Gastroesophageal sphincter (tissue), 4 donors: ENCODE measurements at places on chromosomes 7 and 10. TPM values are rescaled to one million over a fixed set of nuclear protein-coding genes. Genes with fewer than 3 reads are reported as not detected.

DNA sequence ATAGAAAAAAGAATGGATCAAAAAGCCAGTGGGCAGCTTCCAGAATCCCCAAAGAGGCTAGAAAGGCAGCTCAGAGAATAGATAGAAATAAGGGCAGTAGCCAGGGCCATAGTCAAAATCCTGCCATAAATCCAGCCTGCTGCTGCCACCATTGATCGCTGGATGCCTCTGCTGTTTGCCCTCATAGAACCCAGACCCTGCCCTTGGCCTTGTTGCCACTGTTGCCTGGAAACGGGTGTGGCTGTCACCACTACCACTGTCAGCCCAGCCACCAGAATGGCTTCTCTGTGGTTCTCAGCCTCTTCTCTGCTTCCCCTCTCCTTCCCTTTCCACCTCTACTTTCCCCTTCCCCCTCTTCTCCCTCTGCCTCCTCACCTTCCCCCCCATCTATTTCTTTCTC, 57.8 kb downstream of the HHEX start:
- no peak for ATAC-seq

DNA sequence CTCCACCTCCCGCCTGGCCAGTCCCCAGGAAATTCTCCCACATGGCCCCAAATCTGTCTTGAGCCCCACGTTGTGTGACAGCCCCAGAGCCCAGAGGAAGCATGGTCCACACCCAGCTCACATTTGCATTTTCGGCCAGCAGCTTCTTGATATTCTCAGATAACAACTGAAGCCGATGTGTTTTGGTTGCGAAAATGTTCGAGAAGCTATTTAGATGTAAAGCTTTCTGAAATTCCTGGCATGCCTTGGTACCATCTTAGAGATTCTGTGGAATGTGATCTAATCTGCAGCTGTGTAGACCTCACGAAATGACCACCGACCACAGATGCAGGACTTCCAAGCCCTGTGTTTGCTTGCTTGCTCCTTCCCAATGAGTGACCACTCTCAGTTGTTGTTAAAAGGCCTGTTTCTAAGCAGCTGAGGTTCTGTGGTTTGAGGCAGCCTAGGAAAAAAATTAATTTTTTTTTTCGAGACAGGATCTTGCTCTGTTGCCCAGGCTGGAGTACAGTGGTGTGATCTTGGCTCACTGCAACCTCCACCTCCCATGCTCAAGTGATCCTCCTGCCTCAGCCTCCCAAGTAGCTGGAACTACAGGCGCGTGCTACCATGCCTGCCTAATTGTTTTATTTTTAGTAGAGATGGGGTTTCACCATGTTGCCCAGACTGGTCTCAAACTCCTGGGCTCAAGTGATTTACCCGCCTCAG, 8.8 kb downstream of the SLC4A2 start:
- ATAC-seq, result no peak

KCNH2 gene
- 37.3 TPM for total RNA-seq

GSTO2 gene
- total RNA-seq, result 0.15 TPM

DNA sequence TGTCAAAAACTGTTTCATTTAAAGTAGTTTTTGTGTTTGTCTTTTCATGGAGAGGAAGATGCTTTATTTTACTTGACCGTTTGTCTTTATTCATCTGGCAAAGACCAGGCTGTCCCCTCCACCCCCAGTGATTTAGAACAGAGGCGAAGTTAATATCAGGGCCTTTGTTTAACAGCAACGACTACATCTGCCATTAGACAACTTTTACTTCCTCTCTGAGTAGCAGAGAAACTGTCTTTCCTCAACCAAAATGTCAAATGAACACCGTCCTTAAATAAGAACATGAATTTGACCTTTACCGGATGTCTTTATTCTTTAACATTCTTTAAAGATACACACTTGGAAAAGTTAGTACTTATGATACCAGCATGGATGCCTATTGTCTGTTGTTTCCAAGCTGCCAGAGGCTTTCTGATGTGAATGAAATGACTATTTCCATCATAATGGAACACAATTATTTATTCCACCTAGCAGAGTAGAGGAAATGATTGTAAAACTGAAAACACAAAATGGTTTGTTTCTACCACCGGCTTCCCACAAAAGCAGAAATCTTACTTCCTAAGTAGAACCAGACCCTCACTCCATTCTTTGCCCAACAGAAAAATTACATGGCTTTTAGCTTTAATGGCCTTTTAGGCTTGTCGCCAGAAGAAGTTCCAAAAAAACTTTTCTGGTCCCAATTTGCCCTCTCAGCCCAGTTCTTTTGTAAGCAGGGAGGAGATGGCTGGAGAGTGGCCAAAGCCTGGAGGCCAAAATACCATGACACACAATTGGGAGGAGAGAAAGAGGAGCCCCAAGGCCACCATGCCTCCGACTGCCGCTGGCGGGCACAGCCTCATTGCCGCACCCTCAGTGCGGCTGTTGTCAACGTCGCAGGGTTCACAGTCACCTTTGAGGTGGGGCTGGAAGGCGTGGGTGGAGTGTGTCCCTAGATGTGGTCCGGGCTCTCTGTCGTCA, 168.5 kb downstream of the TEX36 start:
- no peak for ATAC-seq

DNA sequence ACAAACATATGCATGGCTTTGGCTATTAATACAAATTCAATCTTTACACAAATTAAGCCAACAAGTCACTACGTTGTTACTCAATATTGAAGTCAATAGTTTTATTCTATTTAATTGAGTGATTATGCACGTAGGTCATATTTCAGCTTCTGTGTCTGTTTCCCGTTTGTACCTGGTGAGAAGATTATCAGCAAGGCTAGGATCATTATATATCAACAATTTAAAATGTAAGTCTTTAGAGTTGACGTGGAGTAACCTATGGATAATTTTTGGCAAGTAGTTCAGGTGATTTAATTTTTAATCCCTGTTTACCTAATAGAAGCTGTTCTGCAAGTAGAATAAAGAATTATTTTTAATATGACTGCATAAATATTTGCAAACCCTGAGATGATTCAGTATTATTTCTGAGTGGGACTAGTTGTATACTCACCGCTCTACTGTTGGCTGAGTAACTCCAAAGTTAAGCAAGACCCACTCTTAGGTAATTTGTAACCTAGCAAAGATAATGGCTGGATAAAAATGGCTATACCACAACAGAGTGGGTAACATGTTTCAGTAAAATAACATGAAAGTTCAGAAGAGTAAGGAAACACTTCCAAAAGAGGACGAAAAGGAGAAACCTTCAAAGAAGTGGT, 161.0 kb downstream of the HGF start:
- ATAC-seq, result no peak

AS3MT gene
- 5.1 TPM for total RNA-seq

GRCh38 chr10:24887855-24888231, 64.6 kb downstream of the PRTFDC1 start:
- no peak for ATAC-seq

DNA sequence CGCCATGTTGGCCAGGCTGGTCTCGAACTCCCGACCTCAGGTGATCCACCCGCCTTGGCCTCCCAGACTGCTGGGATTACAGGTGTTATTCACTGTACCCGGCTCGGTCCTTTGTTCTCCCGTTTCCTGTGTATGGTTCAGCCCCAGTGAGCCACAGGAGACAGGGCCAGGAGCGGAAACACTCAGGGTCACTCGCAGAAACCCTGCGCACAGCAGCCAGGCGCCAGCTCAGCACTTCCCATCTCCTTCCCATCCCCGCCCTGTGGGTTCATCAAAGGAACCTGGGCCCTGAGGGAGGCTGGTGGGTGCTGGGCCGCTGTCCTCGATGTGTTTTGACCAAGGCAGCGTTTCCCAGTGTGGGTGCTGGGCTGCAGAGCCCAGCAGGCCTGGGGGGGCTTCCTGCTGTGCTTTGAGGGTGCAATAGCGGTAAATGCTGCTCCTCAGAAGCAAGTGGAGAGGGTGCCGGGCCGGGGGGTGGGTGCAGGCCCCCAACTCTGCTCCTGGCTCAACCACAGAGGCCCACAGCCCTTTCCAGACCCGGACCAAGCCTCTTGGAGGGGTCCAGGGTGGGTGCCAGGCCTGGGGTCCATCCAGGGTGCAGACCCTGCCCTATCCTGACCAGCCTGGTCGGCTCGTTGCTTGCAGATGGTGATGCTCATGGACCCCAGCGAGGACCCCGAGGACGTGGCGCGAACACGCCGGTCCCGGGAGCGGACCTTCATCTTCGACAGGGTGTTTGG, 15.3 kb upstream of the CHST12 start:
- peak; percentile 71 for ATAC-seq

DNA sequence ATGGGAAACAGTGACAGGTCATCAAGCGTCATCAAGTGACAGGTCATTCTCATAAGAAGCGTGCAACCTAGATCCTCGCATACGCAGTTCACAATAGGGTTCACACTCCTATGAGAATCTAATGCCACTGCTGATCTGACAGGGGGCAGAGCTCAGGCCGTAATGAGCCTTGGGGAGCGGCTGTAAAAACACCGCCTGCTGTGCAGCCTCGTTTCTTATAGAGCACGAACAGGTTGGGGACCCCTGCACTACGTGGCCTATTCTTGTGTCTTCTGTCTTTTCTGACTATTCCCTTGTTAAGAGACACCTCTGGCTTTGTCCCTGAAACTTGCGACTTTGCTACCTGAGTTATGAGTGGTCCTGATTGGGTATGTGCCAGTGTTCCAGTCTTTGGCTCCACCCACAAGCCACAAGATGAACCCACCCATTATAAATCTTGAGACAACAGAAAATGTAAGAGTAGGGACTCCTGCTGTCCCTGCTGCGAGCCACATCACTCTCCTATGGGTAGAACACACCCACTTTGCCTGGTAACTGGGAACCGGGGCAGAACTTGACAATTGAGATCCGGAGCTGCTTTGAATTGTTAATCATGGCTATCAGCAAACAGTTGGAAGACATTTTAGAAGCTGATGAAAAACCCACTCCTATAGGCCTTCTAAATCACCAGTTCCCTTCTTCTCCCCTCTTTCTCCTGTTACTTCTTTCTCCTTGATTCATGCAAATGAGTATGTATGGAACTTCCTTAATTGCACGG, 55.8 kb upstream of the EXOC4 start:
- no peak for ATAC-seq

GRCh38 chr10:613271-614138, 76.0 kb downstream of the DIP2C start:
- peak; percentile 37 for ATAC-seq

RNF32 gene
- 0.67 TPM for total RNA-seq

- no peak for ATAC-seq
Observed at GRCh38 chr10:132377326-132377725, 19.7 kb upstream of the PWWP2B start.

MALRD1 gene
- total RNA-seq, result 0.94 TPM

SHH gene
- not detected for total RNA-seq

DNA sequence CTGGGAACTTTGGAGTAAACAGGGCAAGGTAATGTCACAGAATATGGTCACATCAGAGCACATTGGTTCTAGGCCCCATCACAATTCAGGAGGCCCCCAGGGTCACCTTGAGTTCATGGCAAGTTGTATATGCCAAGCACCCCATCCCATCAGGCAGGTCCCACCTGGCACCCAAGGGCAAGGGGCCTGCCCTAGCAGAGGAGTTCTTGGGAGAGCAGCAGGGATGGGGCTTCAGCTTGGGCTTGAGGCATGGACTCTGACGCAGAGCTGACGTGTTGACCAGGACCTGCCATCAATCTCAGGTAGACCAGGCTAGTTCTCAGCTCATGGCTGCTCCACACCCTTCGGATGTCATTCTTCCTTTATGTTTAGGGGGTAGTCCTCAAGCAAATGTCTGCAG, 20.9 kb downstream of the PLAC9 start:
- ATAC-seq, result no peak

TRPV6 gene
- total RNA-seq, result not detected
